T-helper 17 cell (primary cell): ENCODE measurements at places on chromosomes 1 and 21. TPM values are rescaled to one million over a fixed set of nuclear protein-coding genes. Genes with fewer than 3 reads are reported as not detected.

- H3K36me3 ChIP-seq: peaks cover 9% of the 10 kb centered on the region
- no peak overlapping the region for H3K4me3 ChIP-seq
- H3K4me1 ChIP-seq: peaks cover 7% of the 10 kb centered on the region
- no peak overlapping the region for H3K27ac ChIP-seq
- H3K27me3 ChIP-seq: no peaks in the 10 kb centered on the region
- DNase-seq: no peak
Measured at GRCh38 chr1:92126088-92126487, 45.9 kb downstream of the BTBD8 start.

GRCh38 chr1:183824291-183824690 lies 19.4 kb downstream of the RGL1 start:
- H3K27ac ChIP-seq: no peak overlapping the region
- H3K36me3 ChIP-seq: no peaks in the 10 kb centered on the region
- no peak for DNase-seq
- H3K4me1 ChIP-seq: no peaks in the 10 kb centered on the region
- no peak overlapping the region for H3K4me3 ChIP-seq

Gene GBP6
- total RNA-seq: 0.23 TPM

- no peaks in the 10 kb centered on the region for H3K36me3 ChIP-seq
- peaks cover 9% of the 10 kb centered on the region for H3K4me1 ChIP-seq
- H3K27me3 ChIP-seq: no peaks in the 10 kb centered on the region
- no peak for DNase-seq
- no peak overlapping the region for H3K4me3 ChIP-seq
Measured at GRCh38 chr1:179168536-179168935, 60.9 kb downstream of the ABL2 start.

DNA sequence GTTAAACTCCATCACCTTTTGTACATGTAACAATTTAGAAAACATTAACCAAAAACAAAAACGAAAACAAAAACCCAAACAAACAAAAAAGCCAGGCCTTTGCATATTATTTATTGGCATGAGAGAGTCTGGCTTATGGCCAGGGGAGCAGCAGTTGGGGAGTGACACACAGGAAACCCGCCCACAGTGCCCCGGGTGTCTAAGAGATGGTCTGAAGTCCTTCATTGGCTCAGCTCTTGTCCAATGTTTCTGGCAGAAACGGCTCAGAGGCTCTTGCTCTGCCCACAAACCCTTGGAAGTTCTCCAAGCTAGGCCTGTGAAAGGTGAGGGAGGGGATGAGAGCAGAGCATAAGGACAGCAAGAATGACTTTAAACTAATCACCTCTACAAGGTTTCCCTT lies 131.5 kb downstream of the CNIH3 start:
- DNase-seq: no peak
- H3K36me3 ChIP-seq: no peaks in the 10 kb centered on the region
- H3K27me3 ChIP-seq: peaks cover 57% of the 10 kb centered on the region
- no peak overlapping the region for H3K4me3 ChIP-seq

- H3K36me3 ChIP-seq: no peaks in the 10 kb centered on the region
- H3K27me3 ChIP-seq: peaks cover 42% of the 10 kb centered on the region
- no peak overlapping the region for H3K4me3 ChIP-seq
- no peaks in the 10 kb centered on the region for H3K4me1 ChIP-seq
- DNase-seq: no peak
Measured at GRCh38 chr1:53639251-53639763, 99.7 kb downstream of the GLIS1 start.

GRCh38 chr1:109975718-109976117 lies 8.8 kb upstream of the AHCYL1 start:
- H3K36me3 ChIP-seq: peaks cover 5% of the 10 kb centered on the region
- H3K4me3 ChIP-seq: no peak overlapping the region
- peaks cover 38% of the 10 kb centered on the region for H3K27me3 ChIP-seq
- no peak overlapping the region for H3K27ac ChIP-seq
- no peaks in the 10 kb centered on the region for H3K4me1 ChIP-seq
- no peak for DNase-seq

Gene DNM3
- 22.5 TPM for total RNA-seq

Gene DPT
- total RNA-seq: not detected

DNA sequence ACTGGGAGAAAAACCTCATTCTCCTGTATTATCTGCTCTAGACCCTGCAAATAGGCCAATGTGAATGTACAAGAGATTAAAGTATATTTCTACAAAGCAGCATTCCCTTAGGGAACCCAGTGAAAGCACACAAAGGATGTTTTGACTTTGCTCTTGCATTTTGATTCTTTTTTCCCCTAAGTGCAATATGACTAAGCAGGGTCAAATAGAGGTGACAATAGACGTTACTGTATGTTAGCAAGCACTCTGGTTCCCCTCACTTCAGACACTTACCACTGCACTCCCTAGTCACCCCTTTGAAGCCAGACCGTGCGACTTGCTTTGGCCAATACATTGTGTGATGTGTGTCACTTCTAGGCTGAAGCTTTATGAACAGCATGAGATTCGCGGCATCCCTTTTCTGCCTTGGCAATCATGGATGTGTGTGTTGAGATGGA lies 209.7 kb downstream of the RHOU start:
- H3K4me3 ChIP-seq: no peak overlapping the region
- H3K36me3 ChIP-seq: no peaks in the 10 kb centered on the region
- H3K27me3 ChIP-seq: peaks cover 6% of the 10 kb centered on the region
- no peak overlapping the region for H3K27ac ChIP-seq

Gene SLC45A3
- total RNA-seq: 1.7 TPM

DNA sequence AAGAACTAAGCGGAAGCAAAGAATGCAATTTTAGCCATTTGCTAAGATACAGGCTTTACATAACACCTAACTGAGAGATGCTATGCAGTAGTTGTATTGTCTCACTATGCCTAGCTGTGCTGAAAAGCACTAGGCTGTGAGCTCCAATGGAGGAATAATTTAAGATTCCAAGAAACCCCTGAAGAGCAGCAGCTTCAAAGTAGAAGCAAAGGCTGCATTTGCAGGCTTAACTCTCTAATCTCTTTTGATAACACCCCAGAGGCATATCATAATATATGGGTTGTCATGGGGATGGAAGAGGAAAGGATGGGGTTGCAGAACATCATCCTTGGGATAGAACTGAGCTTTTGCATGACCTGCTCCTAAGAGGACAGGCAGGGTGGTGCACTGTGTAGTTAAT lies 102.0 kb downstream of the ERG start:
- no peaks in the 10 kb centered on the region for H3K36me3 ChIP-seq
- H3K4me3 ChIP-seq: no peak overlapping the region
- no peaks in the 10 kb centered on the region for H3K4me1 ChIP-seq
- no peak overlapping the region for H3K27ac ChIP-seq

Gene SLAMF9
- total RNA-seq: not detected

DNA sequence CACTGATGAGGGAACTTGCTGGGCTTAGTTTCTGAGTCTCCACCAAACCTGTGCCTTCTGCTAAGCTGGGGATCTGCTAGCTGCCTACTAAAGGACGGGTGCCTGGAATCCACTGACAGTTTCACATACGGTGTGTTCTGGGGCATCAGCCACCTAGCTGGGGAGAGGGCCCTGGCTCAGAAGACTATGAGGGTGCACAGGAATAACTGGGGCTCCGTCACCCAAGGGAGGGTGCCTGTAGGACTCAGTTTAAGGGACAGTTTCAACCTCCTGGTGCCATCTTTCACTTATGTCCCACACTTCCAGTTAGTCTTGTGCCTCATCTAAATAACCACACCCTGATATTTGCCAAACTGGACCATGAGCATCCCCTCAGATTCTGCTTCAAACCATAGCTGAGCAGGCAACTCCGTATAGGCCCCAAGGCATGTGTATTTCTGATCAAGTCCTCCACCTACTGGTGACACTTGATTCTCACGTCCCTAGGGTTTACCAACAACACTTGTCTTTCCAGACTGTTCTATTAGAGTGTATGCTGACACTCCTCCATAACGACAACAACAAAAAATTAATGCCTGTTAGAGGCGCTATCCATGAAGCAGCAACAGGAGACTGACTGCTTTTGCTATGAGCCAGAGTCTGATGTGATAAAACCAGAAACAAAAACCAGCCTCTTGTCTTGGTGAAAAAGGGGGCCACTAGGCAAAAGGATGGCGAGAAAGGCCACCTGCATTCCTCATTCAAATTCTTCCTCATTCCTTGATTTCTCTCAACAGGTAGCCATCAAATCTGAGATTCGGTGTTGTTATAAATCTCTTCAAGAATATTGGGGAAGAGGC lies 55.0 kb upstream of the PAXBP1 start:
- H3K36me3 ChIP-seq: no peaks in the 10 kb centered on the region
- no peak overlapping the region for H3K4me3 ChIP-seq
- H3K4me1 ChIP-seq: no peaks in the 10 kb centered on the region
- peaks cover 5% of the 10 kb centered on the region for H3K27me3 ChIP-seq
- no peak overlapping the region for H3K27ac ChIP-seq
- DNase-seq: no peak

- no peak for DNase-seq
Measured at GRCh38 chr21:39061766-39062165, 121.5 kb downstream of the PSMG1 start.

Gene C1orf94
- not detected for total RNA-seq
